Pancreas (tissue), 10 donors: ENCODE measurements at places on chromosomes 3 and 15. TPM values are rescaled to one million over a fixed set of nuclear protein-coding genes. Genes with fewer than 3 reads are reported as not detected.

ELP6 gene
- 9.2 TPM for total RNA-seq

GRCh38 chr3:36893137-36893557 is 51.7 kb downstream of the TRANK1 start:
- H3K4me1 ChIP-seq = no peaks in the 10 kb centered on the region
- no peak overlapping the region for H3K4me3 ChIP-seq
- no peak for DNase-seq
- H3K27ac ChIP-seq = no peak overlapping the region

PRSS50 gene
- 1.0 TPM for total RNA-seq

CYP19A1 gene
- total RNA-seq = 0.40 TPM

GRCh38 chr15:91445695-91446228 is 345.7 kb downstream of the SV2B start:
- no peaks in the 10 kb centered on the region for H3K36me3 ChIP-seq
- no peak for DNase-seq
- no peak overlapping the region for H3K27ac ChIP-seq

GRCh38 chr3:37907371-37907770 is 45.7 kb downstream of the CTDSPL start:
- H3K36me3 ChIP-seq = no peaks in the 10 kb centered on the region
- DNase-seq = no peak
- H3K4me3 ChIP-seq = no peak overlapping the region
- H3K27ac ChIP-seq = no peak overlapping the region
- no peaks in the 10 kb centered on the region for H3K4me1 ChIP-seq

GRCh38 chr3:63578858-63579257 is 73.6 kb upstream of the SNTN start:
- H3K27me3 ChIP-seq = no peaks in the 10 kb centered on the region
- no peak overlapping the region for H3K27ac ChIP-seq
- H3K36me3 ChIP-seq = no peaks in the 10 kb centered on the region
- H3K4me3 ChIP-seq = no peak overlapping the region
- peaks cover 9% of the 10 kb centered on the region for H3K4me1 ChIP-seq

DNA sequence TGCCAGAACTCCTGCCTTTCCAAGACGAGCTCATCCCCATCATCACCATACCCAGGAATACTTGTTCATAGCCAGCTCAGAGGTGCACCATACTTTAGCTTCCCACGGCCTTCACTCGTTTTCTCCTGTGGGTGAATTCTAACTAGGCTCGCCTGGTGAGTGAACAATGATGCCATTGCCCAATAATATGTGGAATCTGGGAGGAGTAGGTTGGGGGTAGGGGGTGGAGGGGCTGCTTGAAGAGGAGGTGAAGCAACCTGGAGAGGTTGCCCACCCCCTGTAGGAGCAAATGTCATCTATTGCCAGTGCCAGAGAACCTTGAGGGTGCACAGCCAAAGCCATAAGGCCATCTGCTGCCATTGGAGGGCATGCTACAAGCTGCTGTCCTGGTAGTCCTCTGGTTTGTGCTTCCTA is 592 bp upstream of the ZNF445 start:
- H3K27ac ChIP-seq = no peak overlapping the region
- DNase-seq = no peak
- H3K4me3 ChIP-seq = no peak overlapping the region
- peaks cover 4% of the 10 kb centered on the region for H3K4me1 ChIP-seq
- H3K27me3 ChIP-seq = no peaks in the 10 kb centered on the region

GRCh38 chr15:90221246-90221900 is 12.4 kb downstream of the CIB1 start:
- H3K27me3 ChIP-seq = no peaks in the 10 kb centered on the region
- DNase-seq = peak; percentile 79
- H3K4me1 ChIP-seq = peaks cover 5% of the 10 kb centered on the region
- H3K27ac ChIP-seq = no peak overlapping the region
- H3K4me3 ChIP-seq = no peak overlapping the region

DNA sequence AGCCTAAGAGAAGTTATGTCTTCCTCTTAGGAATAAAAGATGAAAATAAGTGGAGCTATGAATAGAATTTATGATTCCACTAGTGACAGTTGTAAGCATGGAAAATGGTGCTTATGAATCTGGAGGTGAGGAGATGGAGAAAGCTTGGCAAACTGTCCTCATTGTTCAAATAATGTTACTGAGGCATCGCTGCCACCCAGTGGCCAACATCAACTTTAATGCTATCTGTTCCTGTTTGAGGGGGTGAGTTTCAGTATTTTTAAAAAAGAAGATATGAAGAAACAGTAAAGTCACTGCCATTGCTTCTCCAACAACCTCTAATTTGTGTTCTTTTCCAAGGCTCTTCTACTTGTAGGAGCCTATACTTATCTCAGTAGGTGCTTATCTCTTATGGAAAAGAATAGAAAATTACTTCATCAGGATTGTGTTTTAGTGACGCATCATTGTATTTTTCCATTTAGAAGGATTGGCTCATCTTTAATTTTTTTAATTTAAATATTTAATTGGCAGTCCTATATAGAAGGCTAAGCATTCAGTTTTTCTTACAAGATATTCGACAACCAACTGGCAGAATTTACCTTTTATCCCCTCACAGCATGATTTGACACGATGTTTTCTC is 260.4 kb upstream of the P2RY1 start:
- no peaks in the 10 kb centered on the region for H3K36me3 ChIP-seq
- no peaks in the 10 kb centered on the region for H3K4me1 ChIP-seq
- H3K4me3 ChIP-seq = no peak overlapping the region
- no peak overlapping the region for H3K27ac ChIP-seq

BMF gene
- 10.6 TPM for total RNA-seq

A4GNT gene
- 2.0 TPM for total RNA-seq

GRCh38 chr15:43378601-43379000 is 7.7 kb downstream of the TUBGCP4 start:
- H3K36me3 ChIP-seq = peaks cover 11% of the 10 kb centered on the region
- no peak overlapping the region for H3K27ac ChIP-seq
- no peak overlapping the region for H3K4me3 ChIP-seq
- DNase-seq = no peak
- no peaks in the 10 kb centered on the region for H3K4me1 ChIP-seq

DNA sequence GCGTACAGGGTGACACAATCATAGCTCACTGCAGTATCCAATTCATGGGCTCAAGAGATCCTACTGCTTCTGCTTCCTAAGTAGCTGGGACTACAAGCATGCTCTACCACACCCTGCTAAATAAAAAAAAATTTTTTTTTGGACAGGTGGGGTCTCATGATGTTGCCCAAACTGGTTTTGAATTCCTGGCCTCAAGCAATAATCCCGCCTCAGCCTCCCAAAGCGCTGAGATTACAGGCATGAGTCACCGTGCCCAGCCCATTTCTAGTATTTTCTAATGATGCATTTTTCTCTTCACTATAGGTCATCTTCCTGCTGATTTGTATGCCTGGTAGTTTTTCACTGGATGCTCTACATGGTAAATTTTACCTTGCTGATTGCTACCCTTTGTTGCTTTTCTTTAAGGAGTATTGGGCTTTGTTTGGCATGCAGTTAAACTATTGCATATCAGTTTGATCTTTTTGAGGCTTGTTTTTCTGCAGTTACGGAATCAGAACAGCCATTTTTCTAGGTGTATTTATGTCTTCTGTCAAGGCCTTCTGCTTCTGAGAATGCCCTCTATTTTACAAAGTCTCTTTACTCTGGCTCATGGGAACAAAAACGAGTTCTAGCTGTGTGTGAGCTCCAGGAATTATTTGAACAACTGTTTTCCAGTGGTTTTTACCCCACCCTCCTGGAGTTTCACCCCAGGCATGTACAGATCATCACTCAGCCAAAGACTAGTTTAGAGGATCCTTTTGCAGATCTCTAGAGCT is 14.2 kb upstream of the NPTN start:
- no peak overlapping the region for H3K27ac ChIP-seq
- H3K27me3 ChIP-seq = no peaks in the 10 kb centered on the region
- H3K4me3 ChIP-seq = no peak overlapping the region
- no peaks in the 10 kb centered on the region for H3K4me1 ChIP-seq
- no peaks in the 10 kb centered on the region for H3K36me3 ChIP-seq

- no peaks in the 10 kb centered on the region for H3K27me3 ChIP-seq
- no peaks in the 10 kb centered on the region for H3K4me1 ChIP-seq
- H3K36me3 ChIP-seq = no peaks in the 10 kb centered on the region
These were observed 4.2 kb upstream of the BTLA start for GRCh38 chr3:112503304-112503972.

DNA sequence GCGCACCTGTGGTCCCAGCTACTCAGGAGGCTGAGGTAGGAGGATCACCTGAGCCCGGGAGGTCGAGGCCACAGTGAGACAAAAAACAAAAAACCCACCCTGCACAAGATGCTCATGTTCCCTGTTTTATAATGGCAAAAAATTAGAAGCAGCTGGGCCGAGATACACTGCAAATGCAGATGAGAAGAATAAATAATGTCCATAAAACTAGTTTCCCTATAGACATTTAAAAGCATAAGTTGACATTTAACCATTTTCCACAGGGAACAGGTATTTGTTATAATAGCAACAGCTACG is 537 bp upstream of the SCAP start:
- peak overlapping the region; percentile 70 for H3K27ac ChIP-seq
- no peak for DNase-seq
- H3K36me3 ChIP-seq = no peaks in the 10 kb centered on the region
- peaks cover 20% of the 10 kb centered on the region for H3K4me1 ChIP-seq
- no peaks in the 10 kb centered on the region for H3K27me3 ChIP-seq

PTH1R gene
- 0.49 TPM for total RNA-seq

DNA sequence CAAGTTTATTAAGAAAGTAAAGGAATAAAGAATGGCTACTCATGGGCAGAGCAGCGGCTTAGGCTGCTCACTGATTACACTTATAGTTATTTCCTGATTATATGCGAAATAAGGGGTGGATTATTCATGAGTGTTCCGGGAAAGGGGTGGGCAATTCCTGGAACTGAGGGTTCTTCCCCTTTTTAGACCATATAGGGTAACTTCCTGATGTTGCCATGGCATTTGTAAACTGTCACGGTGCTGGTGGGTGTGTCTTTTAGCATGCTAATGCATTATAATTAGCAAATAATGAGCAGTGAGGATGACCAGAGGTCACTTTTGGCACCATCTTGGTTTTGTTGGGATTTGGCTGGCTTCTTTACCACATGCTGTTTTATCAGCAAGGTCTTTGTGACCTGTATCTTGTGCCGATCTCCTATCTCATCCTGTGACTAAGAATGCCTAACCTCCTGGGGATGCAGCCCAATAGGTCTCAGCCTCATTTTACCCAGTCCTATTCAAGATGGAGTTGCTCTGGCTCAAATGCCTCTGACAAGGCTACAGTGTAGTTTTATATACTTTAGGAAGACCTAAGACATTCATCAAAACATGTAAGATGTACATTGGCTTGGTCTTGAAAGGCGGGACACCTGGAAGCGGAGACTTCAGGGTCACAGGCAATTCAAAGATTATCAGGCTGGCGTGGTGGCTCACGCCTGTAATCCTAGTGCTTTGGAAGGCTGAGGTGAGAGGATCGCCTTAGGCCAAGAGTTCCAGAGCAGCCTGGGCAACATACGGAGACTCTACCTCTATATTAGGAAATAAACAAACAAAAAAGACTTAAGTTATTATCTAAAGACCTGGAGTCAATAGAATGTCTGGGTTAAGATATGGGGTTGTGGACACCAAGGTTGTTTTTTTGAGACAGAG is 3.2 kb upstream of the BLOC1S6 start:
- no peaks in the 10 kb centered on the region for H3K36me3 ChIP-seq
- no peak for DNase-seq
- H3K27me3 ChIP-seq = no peaks in the 10 kb centered on the region
- peaks cover 18% of the 10 kb centered on the region for H3K4me1 ChIP-seq
- no peak overlapping the region for H3K4me3 ChIP-seq

GRCh38 chr3:50876947-50877346 is 202.2 kb downstream of the DOCK3 start:
- H3K4me1 ChIP-seq = no peaks in the 10 kb centered on the region
- no peak overlapping the region for H3K4me3 ChIP-seq
- no peaks in the 10 kb centered on the region for H3K36me3 ChIP-seq

GRCh38 chr3:153734777-153735551 is 386.2 kb upstream of the ARHGEF26 start:
- no peak overlapping the region for H3K4me3 ChIP-seq
- no peaks in the 10 kb centered on the region for H3K27me3 ChIP-seq
- no peak for DNase-seq
- H3K36me3 ChIP-seq = no peaks in the 10 kb centered on the region

- no peaks in the 10 kb centered on the region for H3K27me3 ChIP-seq
- no peak overlapping the region for H3K4me3 ChIP-seq
- H3K4me1 ChIP-seq = no peaks in the 10 kb centered on the region
These were observed 115.8 kb downstream of the PLCH1 start for GRCh38 chr3:155629056-155629455.

GRCh38 chr3:123067689-123068600 is 1.1 kb downstream of the PDIA5 start:
- H3K27me3 ChIP-seq = no peaks in the 10 kb centered on the region
- no peak for DNase-seq
- H3K27ac ChIP-seq = peak overlapping the region; percentile 85
- H3K4me1 ChIP-seq = peaks cover 29% of the 10 kb centered on the region

SELENOS gene
- total RNA-seq = 50.4 TPM

DNA sequence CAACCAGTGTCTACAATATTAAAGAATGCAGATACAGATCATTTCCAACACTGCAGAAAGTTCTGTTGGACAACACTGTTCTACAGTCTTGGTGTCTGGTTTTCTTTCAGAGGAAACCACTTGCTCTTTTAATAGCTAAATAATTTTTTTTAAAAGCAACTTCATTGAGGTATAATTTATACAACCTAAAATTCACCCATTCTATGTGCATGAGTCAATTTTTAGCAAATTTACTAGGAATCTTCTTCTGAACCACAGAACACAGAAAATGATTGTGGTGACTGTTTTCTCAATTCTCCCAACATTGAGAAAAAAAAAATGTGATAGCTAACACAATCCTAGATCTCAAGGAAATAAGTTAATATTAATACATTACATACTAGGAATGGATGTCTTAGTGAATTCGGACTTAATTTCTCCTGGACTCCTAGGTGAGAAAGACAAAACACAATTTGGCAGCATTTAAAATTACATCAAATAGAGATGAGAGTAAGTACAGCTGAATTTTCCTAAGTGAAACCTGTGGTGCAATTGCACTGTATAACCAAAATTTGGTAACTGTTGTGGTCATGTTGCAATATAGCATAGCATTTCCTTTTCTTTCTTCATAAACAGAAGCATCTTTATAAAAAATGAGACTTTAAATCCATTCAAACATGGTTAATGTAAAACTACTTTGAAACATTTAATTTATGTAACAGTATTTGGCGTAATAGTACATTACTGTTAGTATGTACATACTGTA is 15.3 kb upstream of the PLCL2 start:
- no peak overlapping the region for H3K27ac ChIP-seq
- H3K27me3 ChIP-seq = no peaks in the 10 kb centered on the region
- no peak overlapping the region for H3K4me3 ChIP-seq
- DNase-seq = no peak

- H3K4me1 ChIP-seq = no peaks in the 10 kb centered on the region
- no peak overlapping the region for H3K4me3 ChIP-seq
- no peak overlapping the region for H3K27ac ChIP-seq
- H3K36me3 ChIP-seq = no peaks in the 10 kb centered on the region
These were observed 34.4 kb upstream of the TRH start for GRCh38 chr3:129940086-129940485.

FES gene
- total RNA-seq = 9.3 TPM

RAB6B gene
- 3.8 TPM for total RNA-seq
